ENCODE measurements at places on chromosomes 3 and 15.

DNA sequence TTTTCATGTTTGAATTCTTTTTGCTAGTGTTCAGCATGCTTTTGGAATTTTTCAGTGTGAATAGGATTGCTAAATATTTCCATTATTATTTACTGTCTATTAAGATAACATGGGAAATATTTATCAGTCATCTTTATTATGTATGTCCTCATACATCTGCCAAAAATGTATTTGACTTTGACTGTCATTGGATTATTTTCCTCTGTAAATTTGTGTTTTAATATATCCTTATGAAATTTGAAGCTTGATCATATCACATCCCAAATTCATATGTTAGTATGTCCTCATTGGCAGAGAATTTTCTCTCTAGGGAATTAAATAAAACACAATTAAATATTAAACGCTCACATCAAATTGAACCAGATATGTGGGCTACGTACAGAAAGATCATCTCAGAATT lies 32.3 kb upstream of the TRPC1 start:
- DNase-seq: no peak

- no peak for DNase-seq
Observed at GRCh38 chr15:25054329-25054728, 99.5 kb downstream of the SNRPN start.

- no peak for DNase-seq
Observed at GRCh38 chr3:64070704-64071103, 47.4 kb upstream of the PSMD6 start.

DNA sequence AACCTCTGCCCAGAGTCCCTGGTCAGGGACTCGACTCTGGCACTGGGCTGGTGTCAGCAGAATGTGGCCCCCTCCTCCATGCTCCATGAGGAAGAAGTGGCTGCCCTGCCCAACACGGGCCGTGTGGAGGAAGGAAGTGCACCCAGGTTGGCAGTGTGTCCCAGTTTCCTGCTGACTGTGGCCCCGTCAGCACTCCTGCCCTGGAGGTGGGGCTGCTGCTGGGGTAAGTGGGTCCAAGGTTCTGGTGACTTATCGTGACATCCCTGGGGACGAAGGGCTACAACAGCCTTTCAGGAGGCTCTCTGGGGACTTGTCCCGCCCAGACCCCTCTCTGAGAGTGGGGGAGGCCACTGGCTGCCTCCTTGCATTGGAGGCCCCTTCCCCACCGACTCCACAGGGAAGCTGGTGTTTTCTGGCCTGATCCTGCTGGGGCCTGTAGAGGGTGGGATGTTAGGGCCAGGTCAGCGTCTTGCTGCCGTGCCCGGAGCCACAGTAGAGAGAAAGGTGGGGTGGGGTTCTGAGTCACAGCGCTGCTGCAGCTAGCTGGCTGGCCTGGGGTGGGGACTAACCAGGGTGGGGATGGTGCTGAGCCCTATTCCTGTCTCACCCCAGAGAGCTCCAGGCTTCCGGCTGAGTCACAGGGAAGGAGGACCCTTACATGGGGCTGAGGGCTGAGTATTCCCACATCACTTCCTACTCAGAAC lies 10.5 kb downstream of the SEMA4B start:
- no peak for DNase-seq

- DNase-seq: no peak
Observed at GRCh38 chr15:88838667-88839066, 35.4 kb downstream of the ACAN start.

- DNase-seq: no peak
Observed at GRCh38 chr15:63848879-63849551, 15.3 kb upstream of the HERC1 start.

DNA sequence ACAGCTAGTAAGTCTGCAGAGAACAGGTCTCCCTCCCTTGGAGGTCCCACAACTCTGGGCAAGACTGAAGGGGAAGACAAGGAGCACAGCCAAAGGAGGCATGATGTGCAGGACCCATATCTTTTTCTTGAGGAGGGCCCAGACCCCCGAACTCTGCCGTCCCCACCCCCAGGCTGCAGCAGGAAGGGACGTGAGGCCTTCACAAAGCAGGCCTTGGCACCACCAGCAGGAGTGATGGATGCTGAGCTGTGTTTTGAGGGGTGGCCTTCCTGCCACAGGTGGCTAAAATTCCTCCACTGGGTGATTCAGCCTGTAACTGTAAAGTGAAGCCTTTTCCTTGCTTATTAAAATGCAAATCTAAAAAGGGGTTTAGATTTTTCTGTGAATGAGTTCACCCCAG lies 8.6 kb downstream of the PLA2G4D start:
- no peak for DNase-seq

DNA sequence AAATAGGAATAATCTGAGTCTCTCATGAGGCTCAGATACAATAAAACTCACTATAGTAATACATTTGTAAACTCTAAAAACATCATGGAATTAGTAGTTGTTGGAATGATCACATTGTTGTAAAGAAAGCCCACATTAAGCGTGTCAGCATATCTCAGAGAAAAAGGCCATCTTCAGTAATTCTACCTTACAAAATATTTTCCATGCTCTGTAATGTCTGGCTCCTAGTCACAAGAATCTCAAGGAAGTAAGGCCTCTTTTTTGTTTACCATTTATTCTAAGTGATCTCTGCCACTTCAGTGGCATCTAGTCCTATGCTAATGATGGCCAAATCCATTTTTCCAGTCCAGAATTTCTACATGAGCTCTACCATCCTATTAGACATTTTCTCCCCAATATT lies 240.2 kb upstream of the ZNF717 start:
- no peak for DNase-seq

GRCh38 chr3:20258371-20258770 lies 72.4 kb upstream of the SGO1 start:
- DNase-seq: no peak

DNA sequence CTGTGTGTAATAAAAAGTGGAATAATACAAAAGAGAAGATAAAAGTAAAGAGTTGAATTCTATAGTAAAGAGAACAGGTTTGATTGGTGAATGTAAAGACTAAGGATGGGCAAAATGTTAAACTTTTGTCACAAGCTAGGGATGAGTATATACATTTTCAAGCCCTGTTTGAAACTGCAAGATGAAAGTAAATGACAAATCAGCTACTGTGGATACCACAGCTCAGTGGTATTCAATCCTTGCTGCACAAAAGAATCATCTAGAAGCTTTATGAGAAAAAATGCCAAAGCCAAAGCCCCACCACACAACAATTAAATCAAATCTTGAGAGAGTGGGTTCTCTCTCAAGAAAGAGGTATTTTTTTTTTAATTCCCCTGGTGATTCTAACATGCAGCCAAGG lies 67.7 kb downstream of the VPS13C start:
- no peak for DNase-seq

- DNase-seq: no peak
Observed at GRCh38 chr3:9870978-9871377, 9.1 kb downstream of the CIDEC start.

DNA sequence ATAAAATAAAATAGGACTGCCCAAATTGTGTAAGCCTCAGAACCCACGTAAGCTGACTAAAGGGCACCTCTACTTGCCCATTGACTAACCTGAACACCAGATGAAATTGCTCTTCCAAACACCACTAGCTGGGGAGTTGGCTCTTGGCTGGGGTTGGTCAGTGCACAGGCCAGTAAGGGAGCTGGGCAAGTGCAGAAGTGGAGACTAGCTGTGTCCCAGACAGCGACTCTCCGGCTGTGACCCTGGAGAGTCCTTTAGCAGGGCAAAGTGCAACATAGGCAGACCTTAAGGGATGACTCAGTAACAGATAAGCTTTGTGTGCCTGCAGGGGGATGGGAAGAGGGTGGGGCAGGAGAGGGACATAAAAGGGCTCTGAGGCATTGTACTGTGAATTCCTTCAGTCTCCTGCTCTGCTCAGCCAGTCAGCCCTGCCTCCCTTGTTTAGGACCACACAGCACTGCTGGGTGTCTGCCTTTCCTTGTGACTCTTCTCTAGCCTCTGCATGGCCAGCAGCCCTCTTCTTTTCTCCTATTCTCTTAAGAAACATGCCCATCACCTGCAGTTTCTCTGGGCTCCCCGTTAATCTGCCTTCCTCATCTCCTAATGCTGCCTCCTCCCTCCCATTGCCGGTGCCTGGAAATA lies 13.2 kb downstream of the NR1I2 start:
- DNase-seq: no peak

DNA sequence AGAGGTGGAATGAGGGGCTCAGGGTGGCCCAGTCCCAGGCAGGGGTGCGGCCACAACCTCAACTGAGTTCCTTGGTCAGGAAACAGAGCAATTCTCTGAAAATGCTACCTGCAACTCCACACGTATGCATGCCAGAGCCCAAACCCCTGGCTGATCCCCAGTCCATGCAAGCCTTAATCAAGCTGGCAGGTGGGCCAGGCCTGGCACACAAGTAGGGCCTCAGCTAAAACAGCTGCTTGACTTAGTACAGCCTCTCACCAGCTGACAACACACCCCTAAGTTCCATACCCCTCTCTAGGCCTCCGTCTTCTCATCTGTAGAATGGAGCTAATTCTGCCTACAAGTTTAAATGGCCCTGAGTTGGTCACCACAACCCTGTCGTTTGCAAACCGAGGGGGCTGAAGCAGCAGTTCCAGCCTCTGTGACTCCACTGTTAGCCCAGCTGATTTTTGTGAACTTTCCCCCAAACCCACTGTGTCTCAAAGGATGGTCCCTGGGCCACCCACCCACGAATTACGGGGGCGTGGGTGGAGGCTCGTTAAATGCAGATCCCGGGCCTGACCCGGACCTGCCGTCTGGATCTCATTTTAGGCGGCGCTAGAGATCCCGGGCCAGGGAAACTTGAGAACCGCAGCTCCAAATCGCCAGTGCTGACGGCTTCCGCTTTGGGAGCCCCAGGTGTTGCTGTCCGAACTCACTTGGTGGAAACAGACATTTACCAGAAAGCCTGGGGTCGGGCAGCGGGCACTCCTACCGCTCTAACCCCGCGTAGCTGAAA lies 927 bp downstream of the CHDH start:
- no peak for DNase-seq

GRCh38 chr15:95284933-95285421 lies 1045.5 kb upstream of the NR2F2 start:
- no peak for DNase-seq

- peak; percentile 54 for DNase-seq
Observed at GRCh38 chr3:23740517-23740965, 65.2 kb upstream of the UBE2E1 start.

- DNase-seq: no peak
Observed at GRCh38 chr3:15450438-15451215, 23.2 kb downstream of the EAF1 start.

DNA sequence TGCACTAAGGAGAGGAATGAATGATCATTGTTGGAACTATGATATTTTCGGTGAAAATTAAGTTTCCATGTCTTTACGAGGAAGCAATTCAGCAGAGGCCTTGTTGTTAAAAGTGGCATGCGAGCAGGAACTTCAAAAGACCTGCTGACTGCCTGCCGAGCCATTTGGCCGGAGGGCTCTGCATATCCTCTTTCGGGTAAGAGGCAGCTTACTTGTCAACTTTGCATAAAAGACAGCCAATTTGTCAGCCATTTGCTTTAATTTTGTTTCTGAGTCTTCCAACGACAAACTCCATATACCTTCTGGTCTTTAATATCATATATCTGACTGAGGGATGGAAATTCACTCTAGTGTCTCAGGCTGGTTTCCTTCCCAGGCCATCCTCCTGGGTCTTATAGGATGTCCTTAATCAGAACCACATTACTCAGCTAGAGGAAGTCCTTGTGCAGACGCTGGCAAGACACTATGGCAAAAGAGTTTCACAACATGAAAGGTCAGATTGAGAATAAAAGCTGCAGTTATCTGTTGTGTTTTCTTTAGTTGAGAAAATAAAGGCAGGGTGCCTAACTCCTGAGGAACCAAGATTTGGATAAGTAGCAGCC lies 128.7 kb upstream of the WNT5A start:
- no peak for DNase-seq

DNA sequence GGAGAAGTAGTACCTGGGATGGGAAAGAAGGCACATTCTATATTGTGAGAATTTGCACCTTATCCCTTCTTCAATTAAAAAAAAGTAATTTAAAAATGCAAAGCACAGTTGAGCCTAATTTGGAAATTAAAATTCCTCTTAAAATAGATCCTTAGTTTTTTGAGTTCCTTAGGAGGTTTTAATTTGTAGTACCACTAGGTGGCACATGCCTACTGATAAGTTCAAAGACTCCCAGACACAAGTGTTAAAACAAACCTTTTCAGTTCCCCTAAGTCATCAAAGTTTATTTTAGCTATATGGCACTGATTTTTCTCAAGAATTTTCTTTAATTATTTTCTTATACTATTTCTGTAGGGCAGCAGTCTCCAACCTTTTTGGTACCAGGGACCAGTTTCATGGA lies 127.6 kb upstream of the AZI2 start:
- DNase-seq: no peak

DNA sequence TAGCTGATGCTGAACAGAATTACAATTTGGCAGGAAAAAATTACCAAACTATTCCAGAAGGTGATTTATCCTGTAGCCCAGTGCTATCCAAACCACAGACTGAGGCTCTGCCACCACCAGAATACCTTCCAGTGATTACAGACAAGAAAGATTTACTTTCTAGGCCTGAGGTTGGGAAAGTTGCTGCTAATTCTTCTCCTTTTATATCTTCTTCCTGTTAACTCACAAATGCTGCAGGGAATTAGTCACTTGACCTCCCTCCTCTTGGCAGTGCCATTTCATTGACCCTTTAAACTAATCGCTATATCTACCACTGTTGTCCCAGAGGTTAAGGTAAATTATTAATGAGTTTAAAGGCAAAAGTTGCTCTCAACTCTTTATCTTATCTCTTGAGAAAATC lies 118.4 kb downstream of the CTNNB1 start:
- no peak for DNase-seq

GRCh38 chr3:127536830-127537812 lies 53.4 kb downstream of the TPRA1 start:
- no peak for DNase-seq

DNA sequence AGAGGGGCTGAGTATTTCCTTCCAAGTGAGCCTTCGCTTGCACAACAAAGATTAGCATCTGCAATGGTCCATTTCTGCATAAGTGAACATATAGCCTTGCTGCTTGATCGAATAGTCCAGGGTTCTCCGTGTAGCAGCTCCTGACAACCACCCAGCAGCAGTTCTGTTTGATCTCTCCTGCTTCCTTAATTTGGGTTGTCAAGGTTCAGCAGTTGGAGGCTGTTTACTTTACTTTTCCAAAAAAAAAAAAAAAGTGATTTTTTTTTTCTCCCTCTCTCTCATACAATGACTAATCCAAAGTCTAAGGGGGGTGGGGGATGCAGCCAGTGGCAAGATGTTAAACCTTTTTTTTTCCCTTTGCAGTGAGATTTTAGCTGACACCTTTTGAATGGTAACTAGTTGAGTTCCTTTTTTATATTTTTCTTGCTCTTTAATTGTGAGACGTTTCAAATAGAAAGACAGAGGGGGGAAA lies 3.6 kb downstream of the FOXP1 start:
- DNase-seq: no peak

GRCh38 chr3:188282871-188283270 lies 128.9 kb downstream of the LPP start:
- DNase-seq: no peak

DNA sequence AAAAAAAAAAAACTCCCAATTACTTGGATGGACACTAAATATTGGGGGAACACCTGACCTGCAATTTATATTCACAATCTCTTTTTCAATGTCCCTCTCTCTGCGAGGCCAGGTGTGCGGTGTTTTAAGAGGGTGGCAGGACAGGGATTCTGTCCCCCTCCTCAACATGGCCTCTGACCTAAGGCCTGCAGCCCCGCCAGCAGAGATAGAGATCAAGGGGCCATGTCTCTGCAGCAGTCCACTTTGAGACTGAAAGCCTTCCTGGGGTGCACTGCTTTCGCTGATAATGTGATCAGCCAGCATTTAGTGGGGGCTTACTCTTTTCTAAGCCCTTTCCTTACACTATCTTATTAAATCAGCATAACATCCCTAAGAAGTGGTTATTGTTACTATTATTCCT lies 419.9 kb downstream of the OCA2 start:
- DNase-seq: no peak

All from stimulated activated CD4-positive, alpha-beta T cell treated with anti-CD3 and anti-CD28 coated beads, Interleukin-1b, Interleukin-23, amount 100 ng/mL, for 48 hours (primary cell).